Hematopoietic multipotent progenitor cell treated with erythropoietin and hydrocortisone succinate and interleukin-3 and kit ligand, for 15 days (in vitro differentiated cells): ENCODE measurements at places on chromosomes 3 and 15.

GRCh38 chr3:20073068-20073467 lies 32.8 kb downstream of the KAT2B start:
- no peak for DNase-seq

- DNase-seq: no peak
Measured at GRCh38 chr3:150300388-150300787, 107.7 kb upstream of the TSC22D2 start.

- no peak for DNase-seq
Measured at GRCh38 chr3:40333852-40334251, 24.3 kb downstream of the EIF1B start.

DNA sequence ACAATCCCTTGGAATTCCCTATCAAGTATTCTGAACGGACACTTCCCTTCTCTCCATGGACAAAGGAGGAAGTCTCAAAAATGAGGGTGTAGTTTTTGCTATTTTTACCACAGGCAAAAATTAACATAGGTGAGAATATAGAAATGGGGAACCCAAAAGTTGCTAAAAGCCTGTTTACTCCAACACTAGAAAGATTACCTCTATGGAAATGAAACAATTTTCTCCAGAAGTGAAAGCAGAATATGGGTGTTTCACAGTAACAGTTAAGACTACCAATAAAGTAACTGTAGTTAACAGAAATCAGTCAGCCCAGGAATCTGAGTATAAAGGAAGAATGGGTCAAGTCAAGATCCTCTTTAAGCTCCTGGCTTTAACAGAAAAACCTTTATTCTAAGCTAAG lies 9.3 kb downstream of the TRA2B start:
- no peak for DNase-seq

GRCh38 chr3:158751316-158751715 lies 19.1 kb upstream of the RARRES1 start:
- no peak for DNase-seq

DNA sequence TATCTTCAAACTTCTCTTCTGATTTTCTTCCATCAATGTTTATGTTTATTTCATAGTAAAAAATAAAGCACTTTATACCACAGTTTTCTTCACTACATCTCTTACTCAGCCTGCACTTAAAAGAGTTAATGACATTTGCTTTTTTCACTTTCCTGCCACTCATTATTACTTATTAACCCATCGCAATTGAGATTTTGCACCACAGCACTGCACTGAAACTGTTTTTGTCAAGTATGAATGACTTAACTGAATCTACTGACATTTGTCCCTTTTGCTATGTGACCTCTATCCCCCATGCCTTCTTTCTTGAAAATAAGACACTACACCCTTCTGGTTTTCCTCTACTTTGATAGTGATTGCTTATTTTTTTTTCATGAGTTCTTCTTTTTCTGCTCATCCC lies 739.7 kb upstream of the DPPA4 start:
- DNase-seq: no peak

DNA sequence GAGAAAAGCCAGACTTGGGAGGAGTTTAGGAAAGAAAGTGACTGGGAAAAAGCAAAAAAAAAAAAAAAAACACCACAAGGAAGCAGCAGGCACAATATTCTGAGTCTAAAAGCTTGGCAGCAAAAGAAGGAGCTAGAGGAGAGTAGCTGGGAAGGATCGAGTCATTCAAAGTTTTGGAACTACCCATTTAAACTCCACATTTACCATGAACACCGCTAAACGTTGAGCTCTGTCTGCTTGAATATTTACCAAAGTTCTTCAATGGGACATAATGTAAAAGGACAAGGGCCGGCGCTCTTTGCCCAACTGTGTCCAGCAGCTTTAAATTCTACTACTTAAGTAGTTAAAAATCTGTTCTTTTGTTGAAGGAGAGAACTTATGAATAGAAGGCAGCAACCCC lies 481.9 kb downstream of the FOXP1 start:
- no peak for DNase-seq

- DNase-seq: no peak
Measured at GRCh38 chr3:11545186-11545851, 98.4 kb downstream of the VGLL4 start.

GRCh38 chr3:102741105-102741504 lies 306.3 kb downstream of the ZPLD1 start:
- DNase-seq: no peak

- DNase-seq: no peak
Measured at GRCh38 chr15:101039461-101039860, 120.3 kb downstream of the LRRK1 start.

DNA sequence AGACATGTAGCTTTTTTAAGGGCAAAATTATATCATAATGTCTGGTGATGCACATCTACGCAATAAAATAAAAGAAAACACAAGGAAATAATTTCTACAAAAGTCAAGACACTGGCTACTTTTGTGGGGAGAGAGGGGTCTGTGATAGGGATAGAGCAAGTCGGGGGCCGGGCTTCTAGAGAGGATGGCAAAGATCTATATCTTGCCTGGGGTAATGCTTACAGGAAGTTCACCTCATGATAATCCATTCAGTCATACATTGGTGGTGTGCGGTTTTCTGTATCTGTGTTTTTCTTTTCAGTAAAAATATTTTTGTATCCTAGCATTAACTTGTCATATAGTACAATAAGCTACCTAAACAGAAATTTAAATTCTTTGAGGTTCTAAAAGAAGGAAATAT lies 178.8 kb downstream of the ARRDC4 start:
- DNase-seq: no peak

DNA sequence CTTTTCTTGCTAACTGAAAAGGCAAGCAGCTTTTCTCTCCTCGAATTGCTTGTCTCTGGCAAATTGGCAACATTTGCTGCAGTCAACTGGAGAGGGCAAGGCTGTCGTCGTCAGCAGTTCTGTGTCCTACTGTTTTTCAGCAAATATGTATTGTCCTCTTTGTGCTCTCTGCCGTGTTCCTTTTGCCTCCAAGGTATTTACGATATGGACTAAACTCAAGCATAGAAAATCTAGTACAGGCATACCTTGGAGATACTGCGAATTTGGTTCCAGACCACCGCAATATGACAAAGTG lies 558 bp upstream of the SLC30A4 start:
- no peak for DNase-seq

DNA sequence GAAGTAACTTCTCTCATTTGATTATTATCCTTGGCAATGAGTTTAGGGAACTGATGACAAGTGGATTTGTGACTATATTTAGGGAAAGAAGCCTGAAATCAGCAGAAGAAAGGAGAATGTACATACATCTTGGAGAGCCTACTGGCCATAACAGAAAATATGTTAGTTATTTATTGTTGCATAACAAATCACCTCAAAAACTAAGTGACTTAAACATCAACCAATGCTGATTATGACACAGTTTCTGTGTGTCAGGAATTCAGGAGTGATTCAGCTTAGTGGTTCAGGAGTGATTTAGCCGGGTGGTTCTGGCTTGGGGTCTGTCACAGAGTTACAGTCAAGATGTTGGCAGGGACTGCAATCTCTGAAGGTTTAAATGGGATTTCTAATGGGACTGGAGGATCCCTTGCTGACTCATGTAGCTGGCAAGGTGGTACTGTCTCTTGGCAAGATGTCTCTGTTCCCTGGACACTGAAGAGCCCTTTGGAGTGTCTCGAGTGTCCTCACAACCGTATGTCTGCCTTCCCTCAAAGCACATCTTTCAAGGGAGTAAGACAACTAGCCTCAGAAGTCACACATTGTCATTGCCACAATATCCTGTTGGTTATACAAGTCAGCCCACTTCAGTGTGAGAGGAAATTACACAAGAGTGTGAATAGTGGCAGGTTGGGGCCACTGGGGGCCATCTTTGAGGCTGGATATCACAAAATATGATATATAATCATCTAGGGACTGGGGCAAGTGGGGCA lies 248.9 kb downstream of the SV2B start:
- no peak for DNase-seq

DNA sequence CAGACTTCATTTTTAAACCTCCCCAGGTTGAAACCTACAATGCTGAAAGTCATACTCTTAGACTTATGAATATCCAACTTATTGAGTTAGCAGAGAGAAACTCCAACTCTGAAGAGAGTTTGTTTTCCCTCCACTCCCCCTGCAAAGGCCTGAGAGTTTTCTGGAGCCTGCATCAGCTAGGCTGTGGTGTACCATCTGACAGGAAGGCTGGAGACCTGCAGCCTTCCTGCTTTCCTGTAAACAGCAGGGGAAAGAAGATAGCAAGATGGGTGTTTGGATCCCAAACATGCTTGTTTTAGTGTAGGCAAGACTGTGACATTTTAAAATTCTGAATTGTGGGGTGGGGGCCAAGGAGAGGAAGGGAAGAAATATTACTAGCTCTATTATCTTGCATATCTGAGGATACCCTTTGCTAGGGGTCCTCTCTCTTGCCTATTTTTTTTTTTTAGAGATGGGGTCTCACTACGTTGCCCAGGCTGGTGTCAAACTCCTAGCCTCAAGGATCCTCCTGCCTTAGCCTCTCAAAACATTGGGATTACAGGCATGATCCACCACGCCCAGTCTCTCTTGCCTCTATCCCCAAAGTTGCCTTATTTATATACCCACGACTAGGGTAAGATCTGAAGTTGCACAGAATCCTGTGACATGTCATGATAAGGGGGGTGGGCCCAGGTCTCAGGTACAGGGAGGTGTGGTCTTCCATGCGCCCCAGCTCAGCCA lies 51.0 kb upstream of the USP3 start:
- DNase-seq: no peak

DNA sequence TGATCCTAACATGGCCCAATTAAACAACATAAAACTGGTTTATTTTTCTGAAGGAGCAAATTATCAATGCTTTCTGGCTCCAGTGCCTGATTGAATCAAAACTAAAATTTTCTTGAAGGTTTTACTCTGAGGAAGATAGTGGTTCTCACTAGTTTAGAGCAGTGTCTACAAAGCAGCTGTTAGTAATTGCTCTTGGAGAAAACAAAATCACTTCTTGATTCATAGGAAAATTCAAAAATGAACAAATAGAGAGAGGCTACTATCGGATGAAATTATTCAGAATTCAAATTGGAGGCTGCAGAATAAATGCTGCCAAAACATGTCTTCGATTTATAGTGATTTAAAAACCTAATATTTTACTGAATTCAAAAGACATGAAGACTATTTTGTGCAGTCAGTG lies 15.1 kb upstream of the RIOX2 start:
- no peak for DNase-seq

- no peak for DNase-seq
Measured at GRCh38 chr3:99666201-99666600, 27.8 kb downstream of the COL8A1 start.

- DNase-seq: no peak
Measured at GRCh38 chr3:161796780-161797179, 300.2 kb downstream of the OTOL1 start.

DNA sequence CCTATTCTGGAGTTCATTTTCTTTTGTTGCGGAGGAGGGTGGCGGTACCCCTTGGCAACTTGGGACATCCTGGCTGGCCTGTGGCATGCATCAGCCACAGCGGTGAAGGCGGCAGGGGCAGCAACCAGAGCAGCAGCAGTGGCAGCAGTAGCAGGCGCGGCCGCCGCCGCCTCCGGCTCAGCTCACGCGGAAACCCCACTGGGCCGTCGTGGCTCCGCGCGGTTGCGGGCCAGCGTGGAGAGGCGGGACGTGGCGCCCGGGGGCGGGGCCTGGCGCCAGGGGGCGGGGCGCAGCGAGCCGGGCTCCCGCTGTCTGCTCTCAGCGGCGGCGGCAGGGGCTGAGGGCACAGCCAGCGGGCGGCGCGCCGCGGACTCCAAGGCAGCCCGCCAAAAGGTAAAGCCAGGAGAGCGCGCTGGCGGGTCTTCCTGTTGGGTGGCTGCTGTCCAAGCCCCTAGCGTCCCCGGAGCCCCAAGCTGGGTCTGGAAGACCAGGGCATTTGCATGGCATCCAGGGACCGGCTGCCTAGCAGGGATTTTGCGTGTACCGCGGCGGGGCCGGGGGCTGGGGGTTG lies 334.4 kb upstream of the THRB start:
- no peak for DNase-seq

DNA sequence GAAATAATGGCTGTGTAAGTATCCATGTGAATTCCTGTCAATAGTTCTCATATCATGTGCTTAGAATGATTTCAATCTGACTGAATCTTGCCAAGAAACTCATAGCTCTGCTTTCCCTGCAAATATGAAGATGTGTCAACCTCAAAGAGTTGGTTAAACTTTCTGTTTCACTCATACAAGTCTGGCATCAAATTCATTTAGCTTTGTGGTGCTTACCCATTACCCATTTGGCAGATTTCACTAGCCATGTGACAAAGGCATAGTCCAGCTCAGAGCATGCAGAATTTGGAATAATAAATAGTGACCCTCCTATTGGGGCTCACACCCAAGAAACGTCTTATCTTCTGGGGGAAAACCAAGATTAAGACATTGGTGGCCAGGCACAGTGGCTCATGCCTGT lies 256.6 kb upstream of the TPRG1 start:
- DNase-seq: no peak

- DNase-seq: no peak
Measured at GRCh38 chr15:56943403-56943802, 25.0 kb downstream of the TCF12 start.

DNA sequence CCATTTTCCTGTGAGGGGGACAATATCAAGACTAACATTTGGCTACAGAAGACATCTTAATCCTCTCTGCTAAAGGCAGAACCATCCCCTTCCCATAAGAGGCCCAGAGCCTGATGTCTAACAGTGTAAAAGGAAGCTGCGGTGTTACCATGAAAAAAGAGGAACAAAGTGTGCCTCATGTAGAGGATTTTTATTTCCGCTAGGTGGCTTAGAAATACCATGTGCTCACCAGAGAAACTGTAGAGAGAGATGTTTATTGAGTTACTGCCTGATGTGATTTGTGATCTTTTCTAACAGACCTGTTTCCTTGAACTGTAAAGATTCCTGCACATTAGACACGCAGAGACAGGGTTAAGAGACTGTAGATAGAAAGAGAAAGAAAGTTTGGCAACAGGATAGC lies 22.0 kb downstream of the OR5H15 start:
- DNase-seq: no peak

- DNase-seq: no peak
Measured at GRCh38 chr3:129384594-129385323, 43.7 kb downstream of the EFCAB12 start.

- no peak for DNase-seq
Measured at GRCh38 chr15:62799919-62800318, 242.6 kb upstream of the TPM1 start.
